ENCODE measurements at places on chromosomes 6 and 20.
A peak's percentile ranks its signal among the peaks of the same experiment; 100 is the strongest.

- DNase-seq: peak; percentile 60
These were observed 51.4 kb downstream of the ZDHHC14 start for GRCh38 chr6:157432231-157432891.

- no peak for DNase-seq
These were observed 8.1 kb downstream of the PCK1 start for GRCh38 chr20:57568960-57569359.

DNA sequence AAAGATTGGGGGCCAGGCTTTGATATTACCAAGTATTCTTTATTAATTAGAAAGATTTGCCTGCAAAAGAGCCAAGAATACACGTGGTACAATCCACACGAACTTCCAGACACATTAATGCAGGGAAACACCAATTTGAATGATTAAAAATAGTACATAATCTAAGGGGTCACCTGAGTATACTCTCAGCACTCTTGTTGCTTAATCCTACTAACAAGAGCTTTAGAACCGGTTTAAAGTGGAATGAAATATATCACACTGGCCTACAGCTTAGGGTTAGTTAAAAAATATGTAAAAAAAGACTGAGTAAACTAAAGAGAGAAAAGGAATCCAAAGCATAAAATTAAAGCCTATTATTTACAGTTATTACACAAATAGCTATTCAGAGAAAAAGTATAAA, 49.0 kb downstream of the COL9A1 start:
- no peak for DNase-seq

- no peak for DNase-seq
These were observed 36.1 kb upstream of the INSM1 start for GRCh38 chr20:20331817-20332216.

DNA sequence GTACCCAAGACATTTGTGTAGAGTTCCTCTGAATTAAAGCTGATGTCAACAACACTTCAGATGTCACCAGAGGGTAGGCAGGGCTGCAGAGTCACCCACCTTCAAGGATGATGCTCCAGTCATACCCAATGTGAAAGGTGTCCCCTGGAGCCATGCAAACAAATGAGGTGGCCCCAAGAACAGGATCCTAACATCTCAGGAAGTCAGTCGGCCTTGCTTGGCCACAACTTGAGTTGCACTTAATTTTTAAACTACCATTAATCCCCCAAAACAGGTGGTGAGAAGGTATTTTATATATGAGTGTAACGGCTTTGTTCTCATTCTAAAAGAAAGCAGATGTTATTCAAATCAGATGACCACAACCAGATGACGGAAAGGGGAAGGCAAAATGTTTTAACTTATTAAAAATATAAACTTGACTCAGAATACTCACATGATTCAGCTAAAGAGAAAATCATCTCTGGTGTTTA, 21.1 kb upstream of the SERPINB1 start:
- DNase-seq: no peak

- DNase-seq: no peak
These were observed 49.5 kb downstream of the THBS2 start for GRCh38 chr6:169204167-169204566.
